ENCODE measurements at places on chromosomes 1 and 21.

GRCh38 chr1:192588546-192588945 is 13.0 kb downstream of the RGS1 start:
- no peak for DNase-seq

GRCh38 chr1:55789466-55789865 is 574.3 kb upstream of the USP24 start:
- DNase-seq = no peak

- no peak for DNase-seq
These were observed 24.3 kb upstream of the MCL1 start for GRCh38 chr1:150603711-150604110.

- DNase-seq = no peak
These were observed 165.1 kb downstream of the TGFB2 start for GRCh38 chr1:218510153-218510772.

DNA sequence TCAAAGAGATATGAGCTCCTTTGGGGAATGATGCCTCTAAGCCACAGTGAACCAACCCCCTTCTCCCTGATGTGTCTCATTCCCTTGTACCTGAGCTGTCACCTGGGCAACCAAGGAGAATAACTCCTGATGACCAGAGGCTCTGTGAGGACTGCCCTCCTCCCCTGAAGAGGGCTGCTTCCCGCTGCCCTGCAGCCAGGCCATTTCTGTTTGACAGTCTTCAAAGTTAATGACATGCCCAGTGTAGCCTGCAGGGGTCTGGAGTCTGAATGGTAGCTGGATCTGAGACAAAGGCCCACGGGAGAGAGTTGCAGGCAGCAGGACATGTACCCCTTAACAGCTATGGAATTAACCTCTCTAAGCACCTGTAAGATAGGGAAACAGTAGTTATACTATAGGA is 3.4 kb upstream of the SLFNL1 start:
- DNase-seq = no peak

DNA sequence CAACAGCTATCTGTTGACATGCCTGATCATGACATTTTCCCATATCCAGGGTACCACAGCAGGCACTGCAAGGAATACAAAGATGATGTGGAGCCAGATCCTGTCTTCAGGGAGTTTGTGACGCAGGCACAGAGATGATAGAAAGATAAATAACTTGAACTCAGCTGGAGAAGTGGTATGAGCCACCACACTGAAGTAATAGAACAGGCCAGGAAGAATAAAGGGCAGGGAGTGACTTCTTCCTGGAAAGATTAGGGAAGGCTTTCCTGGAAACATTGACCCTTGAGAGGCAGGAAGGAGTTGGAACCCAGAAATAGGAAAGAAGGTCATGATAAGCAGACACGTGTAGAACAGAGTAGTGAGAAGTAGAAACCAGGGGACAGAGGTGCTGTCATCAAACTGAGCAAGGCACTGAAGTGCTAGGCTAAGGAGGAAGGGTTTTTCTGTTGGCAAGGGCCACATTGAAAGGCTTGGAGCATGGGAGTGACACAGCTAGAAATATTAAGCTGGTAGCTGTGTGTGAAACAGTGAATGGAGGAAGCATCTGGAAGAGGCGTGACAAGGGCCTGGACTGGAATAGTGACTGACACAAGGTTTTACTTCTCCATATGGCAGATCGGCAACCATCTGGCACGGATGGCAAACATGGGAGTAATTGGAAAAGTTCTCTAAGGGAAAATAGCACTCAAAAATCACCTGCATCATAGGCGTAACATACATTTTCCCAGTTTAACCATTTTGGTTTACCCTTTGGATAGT is 68.4 kb downstream of the AK5 start:
- no peak for DNase-seq

DNA sequence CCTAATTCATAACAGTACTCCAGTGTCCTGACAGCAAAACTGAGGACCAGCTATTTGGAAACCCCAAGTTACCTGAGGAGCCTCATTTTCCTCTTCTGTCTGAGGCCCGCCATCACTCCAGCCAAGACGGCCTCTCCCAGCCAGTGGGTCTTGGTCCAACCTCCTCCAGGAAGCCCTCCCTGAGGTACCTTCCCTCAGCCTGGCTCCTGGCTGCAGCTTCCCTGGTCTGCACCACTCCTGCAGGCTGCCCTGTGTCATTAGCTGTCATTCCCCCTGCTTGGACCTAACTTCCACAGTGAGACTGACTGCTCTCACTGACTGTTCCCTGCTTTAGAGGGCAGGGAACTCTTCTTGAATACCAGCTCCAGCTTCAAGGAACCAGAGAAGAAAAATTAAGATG is 33.0 kb downstream of the BCAR3 start:
- no peak for DNase-seq

DNA sequence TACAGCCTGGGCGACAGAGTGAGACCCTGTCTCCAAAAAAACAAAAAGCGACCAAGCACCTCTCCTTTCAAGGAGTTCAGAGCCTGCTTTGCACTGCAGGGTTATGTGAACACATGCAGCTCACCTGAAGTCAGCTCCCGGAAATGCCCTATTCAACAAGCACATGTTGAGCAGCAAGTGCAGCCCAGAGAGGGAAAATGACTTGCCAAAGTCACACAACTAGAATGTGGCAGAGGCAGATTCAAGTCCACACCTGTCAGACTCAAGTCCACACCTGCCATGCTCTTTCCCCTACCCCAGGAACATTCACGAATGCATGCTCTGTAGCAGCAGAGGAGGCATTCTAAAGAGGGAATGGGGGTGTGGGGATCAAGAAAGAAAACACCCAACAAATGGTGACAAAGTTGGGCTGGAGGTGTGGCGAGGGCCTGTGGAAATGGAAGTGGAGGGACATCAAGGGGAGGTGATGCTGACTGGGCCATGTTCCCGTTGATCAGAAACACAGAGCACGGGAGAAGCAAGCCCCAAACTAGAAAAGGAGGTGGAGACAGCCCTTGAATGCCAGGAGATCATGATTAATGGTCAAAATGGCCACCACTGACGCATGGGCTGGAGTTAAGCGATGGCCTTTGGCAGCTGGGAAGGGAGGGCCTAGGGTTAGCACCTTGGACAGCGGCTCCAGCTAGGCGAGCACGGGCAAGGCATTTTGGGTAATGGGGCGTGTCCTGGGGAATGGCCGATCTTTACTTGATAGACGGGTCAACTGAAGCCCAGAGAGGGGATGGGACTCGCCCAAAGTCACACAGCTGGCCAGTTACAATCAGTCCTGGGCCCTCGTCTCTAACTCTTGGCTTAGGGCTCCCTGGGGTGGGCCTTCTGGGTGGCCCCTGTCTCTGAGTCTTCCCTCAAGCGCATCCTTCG is 21.5 kb downstream of the RAP1GAP start:
- peak; percentile 68 for DNase-seq

DNA sequence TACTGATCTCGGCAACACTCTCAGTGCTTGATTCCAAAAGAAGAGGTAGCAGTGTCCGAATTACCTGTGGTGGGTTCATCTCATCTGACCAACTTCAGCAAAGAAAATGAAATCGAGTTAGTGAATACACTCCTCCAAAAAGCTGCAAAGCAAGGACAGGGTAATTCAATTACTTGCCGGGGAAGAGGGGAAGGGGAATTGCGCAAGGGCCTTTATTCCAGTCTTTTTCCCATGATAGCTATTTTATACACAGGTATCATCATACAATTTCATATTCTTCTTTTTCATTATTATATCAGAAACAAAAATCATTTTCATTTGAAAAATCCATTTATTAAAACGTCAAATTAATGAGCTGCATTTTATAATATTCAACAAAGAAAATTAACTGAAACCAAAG is 42.9 kb downstream of the UBR4 start:
- no peak for DNase-seq

- DNase-seq = no peak
These were observed 394.8 kb downstream of the USP25 start for GRCh38 chr21:16124378-16125138.

DNA sequence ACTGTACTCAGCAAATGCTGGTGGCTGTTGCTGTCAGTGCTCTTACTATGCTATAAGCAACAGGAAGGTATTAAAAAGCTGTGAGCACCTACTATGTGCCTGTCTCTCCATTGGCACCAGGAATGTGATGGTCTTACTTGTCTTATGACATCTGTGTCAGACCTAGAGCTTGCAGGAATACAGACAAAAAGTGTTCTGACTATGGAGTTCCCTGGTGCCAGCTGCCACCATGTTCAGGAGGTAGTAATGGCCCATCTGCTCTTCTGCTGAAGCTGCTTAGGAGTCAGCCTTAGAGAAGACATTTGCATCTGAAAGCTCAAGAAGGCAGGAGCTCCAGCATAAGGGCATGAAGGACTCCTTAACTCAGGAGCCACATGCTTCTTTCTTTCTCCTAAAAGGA is 52.3 kb downstream of the MAB21L3 start:
- DNase-seq = no peak

- DNase-seq = no peak
These were observed 94.6 kb upstream of the ARHGEF16 start for GRCh38 chr1:3359756-3360440.

DNA sequence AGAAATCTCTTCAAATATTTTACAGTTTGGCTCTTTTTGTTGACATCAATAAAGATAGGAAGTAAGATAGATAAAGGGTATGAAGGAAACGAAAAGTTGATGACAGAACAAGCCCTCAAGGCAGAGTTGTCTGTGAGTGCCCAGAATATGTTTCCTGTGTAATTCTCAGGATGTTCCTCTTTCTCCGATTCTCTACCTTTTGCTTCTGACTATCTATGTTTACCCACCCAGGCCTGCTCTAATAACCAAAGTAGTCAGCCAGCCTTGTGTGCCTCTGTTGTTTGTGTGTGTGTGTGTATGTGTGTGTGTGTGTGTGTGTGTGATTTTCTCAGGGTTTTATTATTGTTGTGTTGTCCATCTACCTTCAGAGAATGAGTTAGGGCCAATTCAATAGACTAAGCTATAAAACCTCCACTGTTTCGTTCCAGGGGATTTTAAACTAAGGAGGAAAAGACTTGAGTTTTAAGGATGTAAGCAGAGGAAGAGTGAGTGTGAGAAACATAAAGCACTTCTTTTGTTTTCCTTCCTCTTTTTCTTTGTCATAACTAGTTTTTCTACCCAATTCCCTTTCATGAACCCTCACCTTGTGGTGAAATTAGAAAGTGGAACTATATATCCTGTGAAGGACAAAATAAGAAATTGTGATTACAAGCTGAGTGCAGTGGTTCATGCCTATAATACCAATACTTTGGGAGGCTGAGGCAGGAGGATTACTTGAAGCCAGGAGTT is 627.4 kb upstream of the NR5A2 start:
- no peak for DNase-seq

DNA sequence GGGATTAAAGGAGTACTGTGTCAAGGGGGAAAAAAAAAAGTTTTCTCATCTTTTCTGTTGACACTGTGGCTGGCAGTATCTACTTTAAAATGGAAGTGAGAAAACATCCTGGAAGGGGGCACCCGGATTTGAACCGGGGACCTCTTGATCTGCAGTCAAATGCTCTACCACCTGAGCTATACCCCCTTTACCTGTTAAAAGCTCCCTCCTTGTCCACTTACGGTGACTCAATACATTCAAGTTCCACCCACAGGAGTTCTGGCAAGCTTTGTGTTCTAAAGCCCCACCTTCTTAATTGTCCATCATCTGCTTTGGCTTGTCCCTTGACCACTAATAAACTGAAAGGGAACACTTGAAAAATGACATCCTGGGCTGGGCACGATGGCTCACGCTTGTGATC is 68.2 kb downstream of the FNBP1L start:
- DNase-seq = no peak

DNA sequence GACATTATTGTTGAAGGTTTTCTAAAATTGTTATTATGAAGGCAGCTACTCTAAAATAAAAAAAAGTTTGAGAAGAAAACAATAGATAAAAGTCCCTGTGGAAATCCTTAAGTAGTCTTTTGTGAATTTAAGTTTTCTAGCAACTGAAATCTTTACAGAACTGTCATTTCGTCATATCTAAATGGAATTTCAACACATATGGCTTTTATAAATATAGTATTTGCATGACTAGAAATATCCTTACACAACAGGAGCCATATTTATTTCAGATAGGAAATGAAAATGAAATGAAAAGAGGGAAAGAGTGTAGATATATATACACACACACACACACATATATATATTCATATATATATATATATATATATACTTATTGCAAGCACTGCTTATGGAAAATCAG is 204.7 kb upstream of the RGS18 start:
- DNase-seq = no peak

DNA sequence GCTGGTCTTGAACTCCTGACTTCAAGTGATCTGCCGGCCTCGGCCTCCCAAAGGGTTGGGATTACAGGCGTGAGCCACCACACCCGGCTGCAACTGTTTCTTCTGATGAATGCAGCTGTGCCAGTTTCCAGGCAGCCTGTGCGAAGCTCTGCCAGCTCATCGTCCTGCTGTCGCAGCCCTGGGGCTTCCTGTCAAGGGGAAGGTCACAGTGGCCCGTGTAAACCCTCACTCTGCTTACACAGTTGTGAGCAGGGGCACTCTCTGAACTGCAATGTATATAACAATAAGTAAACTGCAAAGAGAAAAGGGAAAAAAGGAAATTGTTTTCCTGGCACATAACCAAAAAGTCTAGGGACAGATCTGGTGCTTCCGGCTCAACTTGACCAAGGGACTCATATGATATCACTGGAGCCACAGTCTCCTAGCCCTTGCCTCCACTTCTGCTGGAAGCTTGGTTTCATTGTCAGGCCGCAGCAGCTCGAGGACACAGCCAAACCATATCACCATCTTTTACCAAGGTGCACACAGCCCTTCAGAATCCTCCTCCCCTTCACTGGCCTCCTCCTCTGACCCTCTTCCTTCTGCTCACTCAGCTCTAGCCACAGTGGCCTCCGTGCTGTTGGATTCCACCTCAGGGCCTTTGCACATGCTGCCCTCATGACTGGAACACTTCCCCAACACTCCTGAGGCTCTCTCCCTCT is 22.8 kb upstream of the LBR start:
- no peak for DNase-seq

DNA sequence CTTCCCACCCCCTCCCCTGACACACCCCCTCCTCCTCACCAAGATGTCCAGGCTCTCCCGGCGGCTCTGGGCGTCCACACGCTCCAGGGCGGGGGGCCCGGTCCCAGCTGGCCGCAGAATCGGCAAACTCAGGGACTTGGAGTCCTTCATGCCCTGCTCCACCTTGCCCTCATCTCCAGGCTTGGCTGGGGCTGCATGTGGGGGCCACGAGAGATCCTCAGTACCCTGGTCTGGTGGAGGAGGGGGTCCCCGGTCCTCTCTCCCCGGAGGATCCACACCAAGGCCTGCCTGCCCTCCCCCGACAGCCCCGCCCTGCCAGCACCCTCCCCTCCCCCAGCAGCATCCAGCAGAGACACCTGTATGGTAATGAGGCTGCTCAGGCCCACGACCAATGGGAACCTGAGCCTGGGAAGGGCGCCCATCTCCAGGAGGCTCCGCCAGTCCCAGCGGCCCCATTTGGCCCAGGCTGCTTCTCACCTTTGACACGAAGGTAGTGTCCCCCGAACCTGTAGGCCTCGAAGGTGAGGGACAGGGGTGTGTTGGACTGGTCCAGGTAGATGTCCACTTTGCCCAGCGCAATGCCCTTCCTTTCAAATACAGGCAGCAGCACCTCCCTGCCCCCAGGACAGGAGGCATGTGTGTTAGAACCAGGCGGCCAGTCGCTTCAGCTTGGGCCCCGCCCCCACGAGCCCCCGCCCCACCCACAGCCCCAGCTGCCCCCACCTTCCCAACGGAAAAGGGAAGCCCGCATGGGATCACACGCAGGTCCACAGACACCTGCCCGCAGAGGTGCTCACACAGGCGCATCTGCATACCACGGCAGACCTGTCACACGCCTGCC is 8.2 kb upstream of the TNFRSF25 start:
- no peak for DNase-seq
